ENCODE measurements at places on chromosomes 3 and 15. TPM values are rescaled to one million over a fixed set of nuclear protein-coding genes. Genes with fewer than 3 reads are reported as not detected.

- DNase-seq: no peak
These were observed 149.7 kb upstream of the CDIN1 start for GRCh38 chr15:36429707-36430106.

- DNase-seq: no peak
These were observed 470.9 kb downstream of the RBMS3 start for GRCh38 chr3:29751647-29752314.

DNA sequence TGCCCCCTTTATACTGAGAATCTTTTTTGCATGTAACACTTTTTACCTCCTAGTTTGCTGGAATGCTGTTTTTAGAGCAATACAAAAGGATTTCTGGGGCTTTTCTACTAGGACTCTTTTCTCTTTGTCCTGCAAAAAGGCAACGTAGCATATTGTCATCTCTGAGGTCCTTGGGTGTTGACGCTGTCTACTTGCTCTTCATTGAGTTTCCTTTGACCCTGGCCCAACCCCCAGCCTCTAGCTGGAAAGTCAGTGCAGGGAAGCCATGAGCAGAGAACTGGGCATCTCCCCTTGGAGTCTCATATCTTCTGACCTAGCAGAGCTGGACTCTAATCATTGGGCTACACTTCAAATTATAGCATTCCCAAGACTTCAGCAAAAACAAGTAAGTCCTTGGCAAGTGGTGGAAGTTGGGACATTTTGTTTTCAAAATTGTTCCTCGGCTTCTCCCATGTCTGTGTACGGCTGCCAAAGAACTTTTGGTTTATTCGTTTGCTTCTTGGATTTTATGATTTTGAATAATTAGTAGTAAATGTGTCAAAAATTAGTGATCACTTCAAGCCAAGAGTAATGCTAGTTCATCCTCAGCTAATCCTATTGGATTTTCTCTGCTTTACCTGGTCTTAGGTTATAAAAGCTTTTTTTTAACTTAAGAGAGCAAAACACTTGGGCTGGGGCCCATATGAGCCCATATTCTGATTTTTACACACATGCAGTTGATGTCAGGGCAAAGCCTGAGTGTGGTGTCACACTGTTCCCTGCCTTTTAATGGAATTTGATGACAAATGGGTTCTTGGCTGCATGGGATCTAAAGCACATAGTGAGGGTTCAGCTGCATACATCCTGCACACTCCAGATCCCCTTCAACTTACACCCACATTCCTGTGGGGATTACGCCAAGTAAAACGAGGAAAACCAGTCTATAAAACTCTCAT lies 419.5 kb upstream of the C2CD4B start:
- DNase-seq: no peak

DNA sequence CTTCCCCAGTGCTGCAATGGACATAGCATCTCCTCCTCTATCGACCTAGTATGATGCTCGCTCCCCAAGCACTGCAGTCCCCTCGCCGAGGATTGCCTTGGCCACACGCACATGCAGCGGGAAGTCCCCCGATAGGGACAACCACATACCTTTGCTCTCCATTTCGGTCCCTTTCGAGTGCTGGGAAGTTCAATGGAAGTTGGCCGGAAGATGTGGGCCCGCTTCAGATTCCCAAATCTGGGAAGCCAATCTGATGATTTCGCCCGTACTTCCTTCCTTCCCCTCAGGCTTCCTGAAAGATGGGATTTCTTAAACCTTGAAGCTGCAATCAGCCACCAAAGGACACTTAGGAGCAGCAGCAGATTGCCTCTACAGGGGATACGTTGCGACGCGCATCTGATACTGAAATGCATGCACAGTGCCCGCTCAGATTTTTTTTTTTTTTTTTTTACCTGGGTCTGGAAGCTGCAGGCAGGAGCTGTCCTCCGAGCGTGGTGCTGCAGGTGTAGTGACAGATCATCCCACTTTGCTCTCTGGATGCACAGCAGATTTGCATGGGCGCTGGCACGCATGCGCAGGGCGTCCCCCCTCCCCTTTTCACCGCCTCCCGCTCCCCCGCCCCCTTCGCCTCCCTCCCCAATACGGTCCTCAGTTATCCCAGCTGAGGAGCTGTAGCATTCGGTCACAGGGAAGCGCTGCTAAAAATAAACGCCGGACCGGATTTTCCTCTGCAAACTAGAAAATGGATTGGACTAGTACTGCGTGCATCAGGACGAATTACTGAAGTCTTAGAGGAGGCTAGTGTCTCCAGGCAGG lies at the start of gene FGF12:
TSS of gene FGF12 (minus strand) at position 510 of the 816 bp plus-strand sequence.
- DNase-seq: peak; percentile 86

DNA sequence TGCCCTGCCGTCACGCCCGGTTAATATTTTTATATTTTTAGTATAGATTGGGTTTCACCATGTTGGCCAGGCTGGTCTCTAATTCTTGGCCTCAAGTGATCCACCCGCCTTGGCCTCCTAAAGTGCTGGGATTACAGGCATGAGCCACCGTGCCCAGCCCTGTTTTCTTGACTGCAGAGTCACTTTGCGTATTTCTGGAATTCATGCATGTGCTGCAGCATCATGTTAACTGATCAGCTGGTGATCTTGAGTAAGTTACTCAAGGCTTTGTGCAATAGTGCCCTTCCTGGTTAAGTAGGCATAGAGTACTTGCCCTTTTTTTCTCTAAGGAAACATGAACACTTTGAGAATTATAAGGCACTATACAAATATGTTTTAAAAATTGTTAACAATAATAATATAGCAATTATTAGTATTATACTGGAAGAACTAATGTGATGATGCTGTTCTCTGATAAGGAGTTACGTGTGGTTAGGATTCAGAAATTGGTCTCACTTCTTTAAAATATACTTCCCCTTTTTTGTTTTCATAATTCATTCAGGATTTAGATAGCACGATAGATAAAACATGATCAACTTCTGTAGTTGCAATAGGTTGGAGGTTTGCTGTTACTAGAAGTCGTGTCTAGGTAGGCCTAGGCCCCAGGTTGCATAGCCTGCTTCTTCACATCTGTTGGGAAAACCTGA lies 33.6 kb downstream of the GPR171 start:
- no peak for DNase-seq

Gene LYSMD2
- polyA plus RNA-seq: 3.8 TPM

DNA sequence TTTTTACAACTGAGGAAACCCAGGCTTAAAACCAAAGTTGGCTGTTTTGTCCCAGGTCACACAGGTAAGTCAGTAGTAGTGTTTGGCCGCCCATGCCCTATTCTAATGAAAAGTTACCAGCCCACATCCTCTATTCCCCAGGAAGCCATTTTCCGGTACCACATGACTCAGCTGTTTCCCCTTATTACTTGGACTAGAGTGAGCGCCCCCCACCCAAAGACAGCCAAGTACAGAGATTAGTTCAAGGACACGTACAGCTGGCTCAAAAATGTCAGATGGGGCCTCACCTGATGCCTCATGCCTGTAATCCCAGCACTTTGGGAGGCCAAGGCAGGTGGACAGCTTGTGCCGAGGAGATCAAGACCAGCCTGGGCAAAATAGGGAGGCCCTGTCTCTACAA lies 8.5 kb upstream of the KLHL6 start:
- no peak for DNase-seq

GRCh38 chr15:87602371-87602770 lies 654.2 kb downstream of the NTRK3 start:
- DNase-seq: no peak

Gene DLL4
- 8.6 TPM for polyA plus RNA-seq

DNA sequence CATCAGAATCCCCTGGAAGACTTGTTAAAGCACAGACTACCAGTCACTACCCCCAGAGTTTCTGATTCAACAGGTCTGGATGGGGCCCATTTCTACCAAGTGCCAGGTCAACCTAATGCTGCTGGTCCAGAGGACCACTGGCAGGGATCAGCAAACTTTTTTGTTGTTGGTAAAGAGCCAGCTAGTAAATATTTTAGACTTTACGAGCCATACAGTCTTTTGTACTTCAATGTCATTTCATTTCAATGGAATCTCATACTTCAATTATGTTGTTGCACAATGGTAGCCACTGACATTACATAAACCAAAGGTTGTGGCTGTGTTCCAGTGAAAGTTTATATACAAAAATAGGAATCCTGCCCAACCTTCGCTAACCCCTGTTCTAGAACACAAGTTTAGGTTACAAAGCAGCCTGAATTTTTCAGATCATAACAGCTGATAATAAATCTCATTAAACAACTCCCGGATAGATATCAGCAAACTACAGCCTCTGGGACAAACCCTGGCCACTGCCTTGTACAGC lies 28.7 kb downstream of the ULK4 start:
- DNase-seq: peak; percentile 42

DNA sequence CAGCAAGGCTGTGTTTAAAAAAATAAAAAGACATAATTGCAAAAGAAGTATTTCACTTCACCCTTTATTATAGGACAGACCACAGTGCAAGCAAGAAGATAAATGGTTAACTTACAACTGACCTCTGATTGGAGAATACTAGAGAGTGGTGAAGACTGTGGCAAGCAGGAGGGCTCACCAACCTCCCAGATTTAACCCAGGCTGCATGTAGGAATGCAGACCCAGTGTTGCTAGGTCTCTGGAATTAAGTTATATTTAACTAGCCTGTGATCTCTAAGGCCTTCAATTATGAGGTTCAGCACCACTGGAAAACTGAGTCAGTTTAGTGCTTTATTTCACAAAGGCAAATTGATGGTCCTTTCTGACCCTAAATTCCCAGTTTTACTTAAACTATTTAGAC lies 436.6 kb downstream of the LPP start:
- no peak for DNase-seq

Gene NUP210
- 33.7 TPM for polyA plus RNA-seq

DNA sequence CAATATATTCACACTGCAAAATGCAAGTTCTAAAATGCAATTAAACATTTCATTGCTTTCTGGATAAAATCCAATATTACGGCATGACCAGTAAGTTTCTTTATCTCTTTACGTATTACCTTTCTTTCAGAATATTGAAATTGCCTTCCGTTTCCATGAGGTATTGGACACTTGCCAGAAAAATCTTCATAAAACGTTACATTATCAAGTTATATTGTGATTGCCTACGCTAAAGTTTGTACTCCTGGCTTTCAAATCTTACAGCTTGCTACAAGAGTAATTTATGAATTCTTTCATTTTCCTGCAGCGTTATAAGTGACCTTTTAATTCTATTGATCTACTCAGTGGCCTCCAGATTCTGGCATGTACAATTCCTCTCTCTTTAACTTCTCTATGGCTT lies 1349.3 kb downstream of the OTOL1 start:
- DNase-seq: no peak

GRCh38 chr3:43637702-43638101 lies 15.9 kb upstream of the ANO10 start:
- DNase-seq: no peak

DNA sequence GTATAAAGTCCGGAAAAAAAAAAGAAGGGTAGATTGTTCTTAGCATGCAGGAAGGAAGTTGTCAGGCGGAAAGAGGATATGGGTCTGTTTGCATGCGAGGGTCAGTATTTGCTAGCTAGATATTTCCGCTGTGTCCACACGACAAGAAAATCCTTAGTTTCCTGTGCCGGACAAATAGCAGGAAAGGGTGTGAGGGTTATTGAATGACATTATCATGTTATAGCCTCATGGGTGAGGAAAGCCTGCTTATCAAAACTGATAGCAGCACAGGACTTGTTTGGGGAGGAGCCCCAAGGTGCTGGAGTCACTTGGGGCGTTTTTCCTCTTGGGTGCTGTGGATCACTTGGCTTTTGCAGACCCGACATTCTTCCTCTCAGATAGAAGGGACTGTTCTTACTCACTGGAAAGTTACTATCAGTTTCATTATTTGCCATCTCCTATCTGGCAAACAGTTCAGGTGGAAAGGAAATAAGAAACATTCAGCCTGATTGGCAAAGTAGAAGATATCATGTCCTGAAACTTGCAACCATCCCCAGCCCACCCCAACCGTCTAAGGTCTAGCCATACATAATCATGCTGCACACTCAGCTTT lies 127.2 kb upstream of the DPH6 start:
- DNase-seq: no peak

DNA sequence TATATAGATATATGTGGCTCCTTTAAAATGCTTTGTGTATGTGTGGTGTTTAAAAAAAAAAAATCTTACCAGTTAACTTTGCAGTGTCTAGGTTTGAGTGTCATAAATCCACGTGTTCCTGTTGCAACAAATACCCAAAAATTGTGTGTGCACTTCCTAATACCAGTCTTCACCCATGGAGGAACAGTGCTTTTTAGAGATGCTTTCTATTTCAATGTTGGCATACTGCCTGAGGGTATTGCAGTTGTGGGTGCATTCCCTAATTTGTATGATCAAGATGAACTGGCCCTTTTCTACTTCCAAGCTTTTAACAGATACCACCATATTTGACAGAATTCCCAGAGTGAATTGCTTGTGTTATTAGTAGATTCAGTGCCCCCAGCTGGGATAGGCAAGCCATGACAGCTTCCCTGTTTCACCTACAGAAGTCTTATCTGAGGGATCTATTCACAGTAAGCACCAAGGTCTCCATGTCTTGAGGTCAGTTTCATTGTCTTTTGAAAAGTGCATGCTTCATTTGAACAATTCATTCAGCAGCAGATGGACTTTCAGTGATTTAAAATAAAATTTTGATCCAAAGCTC lies 68.9 kb upstream of the GOLGA6B start:
- DNase-seq: no peak

Gene NPAP1
- polyA plus RNA-seq: 0.20 TPM

- DNase-seq: no peak
These were observed 403.2 kb downstream of the PTPRG start for GRCh38 chr3:61964566-61964965.

Gene COL8A1
- 6.0 TPM for polyA plus RNA-seq

Gene PGBD4
- polyA plus RNA-seq: 2.2 TPM

Gene TMEM266
- polyA plus RNA-seq: 13.3 TPM

DNA sequence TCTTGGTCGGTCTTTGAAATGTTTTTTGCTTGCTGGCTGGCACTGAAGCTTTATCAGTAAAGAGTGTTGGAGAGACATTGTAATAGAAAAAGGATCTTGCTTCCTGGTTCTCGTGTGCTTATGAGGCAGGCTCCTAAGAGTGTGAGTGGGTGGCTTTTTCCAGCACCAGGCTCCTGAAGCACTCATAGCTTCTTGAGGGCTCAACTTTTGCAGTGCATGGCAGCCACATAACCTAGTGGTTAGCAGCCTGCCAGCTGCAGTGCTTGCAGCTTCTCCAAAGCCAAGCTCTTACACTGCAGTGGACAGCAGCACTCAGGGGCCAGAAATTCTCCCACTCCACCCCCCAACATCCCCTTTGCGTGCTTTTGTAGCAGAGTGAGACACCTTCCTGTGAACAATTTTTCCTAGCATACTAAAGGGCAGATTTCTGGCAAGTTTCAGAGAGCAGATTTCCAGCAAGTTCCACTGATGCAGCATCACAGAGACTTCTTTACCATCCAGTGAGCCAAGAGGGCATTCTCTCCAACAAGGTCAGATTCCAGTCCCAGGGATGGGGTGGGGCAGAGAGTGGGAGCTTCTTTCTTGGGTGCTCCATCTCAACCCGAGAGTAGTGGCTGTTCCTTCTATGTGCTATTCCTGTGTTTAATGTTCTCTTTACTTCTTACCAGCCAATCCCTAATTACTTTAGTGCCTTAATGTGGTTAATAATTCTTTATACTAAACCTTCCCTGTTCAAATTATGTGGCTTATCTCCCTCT lies 15.8 kb upstream of the ARHGEF26 start:
- DNase-seq: no peak

- DNase-seq: peak; percentile 35
These were observed 11.4 kb downstream of the NEK10 start for GRCh38 chr3:27357665-27358258.

Gene ERICH6
- 1.0 TPM for polyA plus RNA-seq

- DNase-seq: no peak
These were observed 410.3 kb upstream of the ZNF385D start for GRCh38 chr3:22161315-22161714.

GRCh38 chr3:23840521-23840920 lies 34.8 kb downstream of the UBE2E1 start:
- no peak for DNase-seq

Gene TMEM212
- polyA plus RNA-seq: 0.06 TPM

- DNase-seq: no peak
These were observed 1.4 kb downstream of the DNAJA4 start for GRCh38 chr15:78265752-78266224.
